GM13977 (cell line): ENCODE measurements at places on chromosomes 6 and 20.

DNA sequence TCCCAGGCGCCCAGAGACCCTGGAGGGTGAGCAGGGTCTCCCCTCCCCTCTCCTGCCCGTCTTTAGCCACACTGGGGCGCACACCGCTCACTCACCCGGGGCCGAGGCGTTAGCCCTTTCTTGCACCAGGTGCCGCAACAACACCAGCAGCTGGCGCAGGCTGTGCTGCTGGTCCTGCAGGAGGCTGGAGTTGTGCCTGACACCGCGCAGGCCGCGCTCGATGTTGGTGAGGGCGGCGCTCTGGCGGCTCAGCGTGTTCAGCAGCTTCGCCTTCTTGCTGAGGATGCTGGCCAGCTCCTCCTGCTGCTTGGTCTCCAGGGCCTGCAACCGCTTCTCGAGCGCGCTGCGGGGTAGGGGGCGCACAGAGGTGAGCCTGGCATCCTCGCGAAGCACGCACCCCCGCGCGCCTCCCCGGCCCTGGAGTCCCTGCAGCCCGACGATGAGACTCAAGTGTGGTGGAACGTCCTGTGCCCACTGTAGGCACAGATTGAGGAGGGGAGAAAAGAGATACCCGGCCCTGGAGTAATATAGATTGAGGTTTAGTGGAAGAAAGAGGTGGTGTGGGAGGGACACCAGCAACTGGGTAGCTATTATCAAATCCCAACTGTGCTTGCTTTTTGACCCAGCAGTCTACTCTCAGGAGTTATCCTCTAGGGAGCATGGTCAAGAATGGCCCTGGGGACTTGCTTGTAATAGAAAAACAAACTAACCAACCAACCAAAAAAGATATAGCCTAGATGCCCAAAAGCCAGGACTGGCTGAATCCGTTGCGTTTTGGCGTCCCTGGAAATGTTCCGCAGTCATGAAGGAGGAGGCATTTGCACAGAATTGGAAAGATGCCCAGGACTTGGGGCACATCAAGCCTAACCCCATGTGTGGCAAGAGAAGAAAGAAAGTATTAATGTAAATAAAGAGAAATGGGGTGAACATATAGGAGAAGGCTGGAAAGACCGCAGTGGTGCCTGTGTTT is 30.9 kb downstream of the ANGPT4 start:
- no peak for DNase-seq

DNA sequence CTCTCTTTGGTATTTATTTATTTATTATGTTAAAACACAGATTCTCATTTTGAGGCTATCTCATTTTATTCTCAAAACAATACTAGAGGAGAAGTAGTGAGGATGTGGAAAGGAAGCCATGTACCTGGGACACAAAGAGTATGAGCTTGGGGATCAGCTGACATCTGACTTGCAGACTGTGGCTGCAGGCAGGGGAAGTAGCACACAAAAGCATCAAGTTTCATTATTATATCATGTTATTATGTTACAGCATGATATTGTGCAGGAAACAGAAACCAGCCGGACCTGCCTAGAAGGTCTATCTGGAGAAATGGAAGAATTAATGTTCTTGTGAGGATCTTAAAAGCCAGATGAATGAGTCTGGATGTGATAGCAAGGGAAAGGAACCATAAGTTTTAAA is 248.2 kb downstream of the KHDC1L start:
- DNase-seq, result peak; percentile 13

DNA sequence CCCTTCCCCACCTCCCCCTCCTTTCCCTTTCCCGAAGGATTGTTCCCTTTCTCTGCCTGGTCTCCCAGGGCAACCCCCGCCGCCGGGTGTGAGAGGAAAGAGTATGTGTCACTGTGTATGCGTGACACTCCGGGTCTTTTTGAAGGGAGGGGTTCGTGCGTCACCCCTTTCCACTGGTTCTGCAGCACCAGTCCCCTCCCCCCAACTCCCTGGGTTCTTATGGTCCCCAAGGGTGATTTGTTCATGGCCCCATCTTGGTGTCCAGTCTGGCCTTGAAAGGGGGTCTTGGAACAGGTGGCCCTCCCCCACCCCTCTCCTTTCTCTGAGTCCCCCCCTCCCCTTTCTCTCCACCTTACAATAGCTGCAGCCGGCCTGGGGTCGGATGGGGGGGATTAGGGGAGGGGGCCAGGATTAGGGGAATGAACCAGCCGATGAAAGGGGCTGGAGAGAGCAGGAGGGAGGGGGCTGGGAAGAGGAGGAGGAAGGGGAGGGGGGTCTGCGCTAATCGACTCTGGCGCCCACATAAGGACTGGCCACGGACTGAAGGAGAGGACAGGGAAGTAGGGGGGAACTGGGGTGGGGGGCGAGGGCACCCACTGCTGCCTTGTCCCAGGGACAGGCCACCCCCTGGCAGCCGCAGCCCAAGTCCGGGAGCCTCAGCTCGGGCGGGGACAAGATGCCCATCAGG is 1.3 kb upstream of the RING1 start:
- no peak for DNase-seq

DNA sequence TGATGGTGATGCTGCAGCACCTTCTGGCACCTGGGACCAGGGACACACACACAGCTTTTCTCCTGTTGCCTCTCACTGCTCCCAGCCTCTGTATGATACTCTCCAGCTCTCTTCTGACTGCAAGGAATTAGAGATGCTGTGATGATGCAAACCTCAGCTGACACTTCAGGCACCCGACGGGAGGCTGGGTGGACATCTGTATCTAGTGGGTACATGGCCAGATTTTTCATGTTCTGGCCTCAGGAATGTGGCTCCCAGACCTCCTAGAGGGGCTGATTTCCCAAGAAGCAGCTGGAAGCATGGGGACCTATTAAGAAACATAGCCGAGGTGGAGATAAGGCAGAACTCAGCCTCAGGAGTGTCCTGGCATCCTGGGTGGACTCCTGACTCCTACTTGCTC is 6.8 kb upstream of the EPB41L1 start:
- no peak for DNase-seq

DNA sequence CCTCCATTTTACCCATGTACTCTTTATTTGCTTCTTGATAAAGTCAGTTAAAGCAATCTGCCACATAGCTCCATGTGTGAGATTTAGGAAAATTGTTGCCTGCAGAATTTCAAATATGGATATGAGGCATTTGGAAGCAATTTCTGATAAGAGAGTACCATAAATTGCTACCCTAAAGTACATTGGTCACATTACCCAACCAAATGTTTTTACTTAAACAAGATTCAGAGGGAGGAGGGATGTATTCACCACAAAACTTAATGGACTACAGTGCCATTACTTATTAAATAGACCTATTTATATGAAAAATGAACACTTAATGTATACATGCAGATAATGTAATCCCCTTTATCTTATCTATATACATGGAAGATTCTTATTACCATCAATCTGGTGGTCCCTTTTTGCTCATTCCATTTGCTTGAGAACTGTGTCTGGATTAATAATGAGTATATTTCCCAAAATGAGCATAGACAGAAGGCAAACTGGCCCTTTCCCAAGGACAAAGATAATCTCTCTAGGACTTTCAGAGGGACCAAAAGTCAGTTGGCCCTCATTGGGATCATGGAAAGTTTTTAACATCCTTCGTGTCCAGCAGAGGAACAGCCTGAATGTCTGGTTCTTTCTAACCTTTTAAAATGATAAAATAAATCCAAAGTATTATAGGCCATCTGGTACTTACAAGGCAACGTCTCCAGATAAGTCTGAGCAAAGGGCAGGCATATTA is 526.4 kb downstream of the CBLN4 start:
- no peak for DNase-seq

- no peak for DNase-seq
Measured at GRCh38 chr20:21336455-21337151, 33.5 kb downstream of the XRN2 start.

GRCh38 chr20:24670341-24670872 is 201.0 kb downstream of the SYNDIG1 start:
- DNase-seq, result no peak

DNA sequence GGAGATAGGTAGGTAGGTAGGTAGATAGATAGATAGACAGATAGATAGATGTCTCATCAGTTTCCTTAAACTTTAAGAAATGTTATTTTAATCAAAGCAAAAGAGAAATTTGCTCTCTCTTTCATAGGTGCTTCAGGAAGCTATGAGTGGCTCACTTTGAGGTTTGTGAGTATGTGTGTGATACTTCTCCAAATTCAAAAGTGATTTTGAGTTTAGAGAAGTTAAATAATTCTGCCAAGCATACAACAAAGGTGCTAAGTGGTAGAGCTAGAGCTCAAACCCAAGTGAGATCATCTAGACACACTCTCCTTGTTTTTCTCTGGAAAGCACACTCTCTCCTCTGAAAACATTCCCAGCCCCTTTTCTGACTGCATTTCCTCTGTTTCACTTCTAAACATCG is 156.2 kb downstream of the EDN1 start:
- no peak for DNase-seq

DNA sequence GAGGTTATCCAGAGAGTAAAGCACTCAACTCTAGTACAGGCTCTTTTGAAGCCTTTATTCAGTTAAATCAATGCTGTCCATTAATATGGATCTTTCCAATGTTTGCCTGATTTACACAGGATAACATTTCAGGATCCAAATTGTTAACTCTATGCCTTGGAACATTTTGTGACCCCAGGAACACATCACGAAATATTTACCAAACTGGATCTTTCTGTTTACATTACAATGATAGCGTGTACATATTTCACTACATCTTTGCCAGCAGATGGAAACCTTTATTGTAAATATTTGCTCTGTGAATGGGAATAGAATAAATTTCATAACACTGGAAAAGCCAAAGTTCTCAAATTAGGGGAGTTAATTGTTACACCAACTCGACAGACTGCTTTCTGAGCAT is 23.5 kb downstream of the BPIFA2 start:
- no peak for DNase-seq

DNA sequence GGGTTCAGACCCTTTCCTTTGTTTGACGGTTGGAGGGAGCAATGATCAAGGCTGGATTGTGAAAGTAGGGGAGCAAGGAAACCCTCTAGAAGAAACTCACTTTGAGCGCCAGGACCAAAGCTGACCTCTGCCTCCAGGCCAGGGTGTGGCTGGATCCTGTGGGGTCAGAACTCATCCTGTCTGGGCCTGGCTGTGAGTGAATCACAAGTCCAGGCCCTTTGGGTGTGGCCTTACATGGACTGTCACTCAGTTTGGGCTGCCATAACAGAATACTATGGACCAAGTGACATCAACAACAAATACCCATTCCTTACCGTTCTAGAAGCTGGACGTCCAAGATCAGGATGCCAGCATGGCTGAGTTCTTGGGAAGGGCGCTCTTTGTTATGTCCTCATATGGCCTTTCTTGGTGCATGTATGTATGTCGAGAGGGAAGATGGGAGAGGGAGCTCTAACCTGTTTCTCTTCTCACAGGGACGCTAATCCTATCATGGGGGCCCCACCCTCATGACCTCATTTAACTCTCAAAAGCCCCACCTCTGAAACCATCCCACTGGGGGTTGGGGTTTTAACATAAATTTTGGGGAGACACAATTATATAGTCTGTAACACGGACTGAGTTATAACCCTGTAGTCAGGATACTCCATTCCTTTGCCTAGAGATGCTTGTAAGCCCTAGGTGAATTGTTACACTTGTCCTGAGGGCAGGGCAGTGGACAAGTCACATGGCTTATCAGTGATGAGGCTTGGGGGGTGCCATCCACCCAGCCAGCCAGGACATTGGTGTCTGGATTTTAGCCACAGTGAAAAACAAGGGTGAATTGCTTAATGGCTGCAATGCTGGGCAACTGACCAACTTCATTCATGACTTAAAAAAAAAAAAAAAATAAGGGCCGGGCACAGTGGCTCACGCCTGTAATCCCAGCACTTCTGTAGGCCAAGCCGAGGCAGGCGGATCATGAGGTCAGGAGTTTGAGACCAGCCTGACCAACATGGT is 80.0 kb downstream of the TRMT11 start:
- DNase-seq, result no peak

- no peak for DNase-seq
Measured at GRCh38 chr6:155782739-155783459, 327.3 kb upstream of the NOX3 start.

DNA sequence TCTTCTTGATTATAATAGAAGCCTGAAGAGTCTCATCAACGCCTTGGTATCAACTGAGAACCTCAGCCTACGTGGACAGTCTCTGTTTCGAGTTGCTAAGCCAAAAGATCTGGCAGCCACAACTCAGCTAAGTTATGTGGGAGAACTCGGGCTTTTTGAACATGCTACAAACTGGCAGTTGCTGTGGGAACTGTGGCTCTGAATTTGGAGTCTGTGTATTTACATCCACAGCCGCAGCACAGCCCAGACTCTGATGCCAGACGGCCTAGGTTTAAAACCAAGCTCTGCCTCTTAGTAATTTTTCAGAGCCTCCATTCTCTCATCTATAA is 35.8 kb downstream of the RIPOR2 start:
- no peak for DNase-seq

- no peak for DNase-seq
Measured at GRCh38 chr20:61538183-61538942, 286.3 kb downstream of the CDH4 start.

DNA sequence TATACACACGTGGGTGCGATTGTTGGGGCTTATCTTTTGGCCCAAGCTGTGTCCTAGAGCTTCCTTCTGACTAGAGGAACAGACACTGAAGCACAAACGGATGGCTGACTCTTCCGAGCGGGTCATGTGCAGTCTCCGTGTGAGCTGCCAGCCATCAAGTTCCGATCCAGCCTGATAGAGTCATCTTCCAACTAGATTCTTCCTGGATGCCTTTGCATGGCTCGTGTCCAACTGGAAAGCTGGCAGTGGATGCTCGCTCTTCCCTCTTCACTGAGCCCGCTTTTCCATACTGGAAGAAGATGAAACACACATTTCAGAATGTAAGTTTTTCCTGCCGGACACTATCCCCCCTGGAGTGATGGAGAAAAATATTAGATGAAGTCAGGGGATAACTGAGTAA is 148.1 kb downstream of the SCML4 start:
- DNase-seq, result no peak

DNA sequence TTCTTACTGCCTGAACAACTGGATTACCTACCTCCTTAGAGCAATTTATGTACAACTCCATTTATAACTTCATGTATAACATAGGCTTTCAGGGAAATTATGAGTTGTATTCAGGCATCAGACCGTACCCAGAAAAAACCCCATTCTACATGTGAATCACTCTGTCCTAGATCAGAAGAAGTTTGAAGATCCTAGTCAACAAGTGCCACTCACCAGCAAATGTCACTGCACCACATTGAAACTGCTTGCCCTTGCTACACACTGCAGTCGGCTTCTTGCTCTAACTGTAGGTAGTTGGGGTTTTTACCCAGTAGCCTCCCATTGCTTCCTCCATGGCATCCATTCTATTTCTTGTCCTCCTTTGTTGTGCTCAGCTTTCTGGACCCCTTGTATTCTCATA is 132.4 kb downstream of the DNAH8 start:
- no peak for DNase-seq
